ENCODE measurements at places on chromosomes 5 and 9.

- no peak for DNase-seq
These were observed 143.4 kb downstream of the PALM2AKAP2 start for GRCh38 chr9:109923471-109923760.

DNA sequence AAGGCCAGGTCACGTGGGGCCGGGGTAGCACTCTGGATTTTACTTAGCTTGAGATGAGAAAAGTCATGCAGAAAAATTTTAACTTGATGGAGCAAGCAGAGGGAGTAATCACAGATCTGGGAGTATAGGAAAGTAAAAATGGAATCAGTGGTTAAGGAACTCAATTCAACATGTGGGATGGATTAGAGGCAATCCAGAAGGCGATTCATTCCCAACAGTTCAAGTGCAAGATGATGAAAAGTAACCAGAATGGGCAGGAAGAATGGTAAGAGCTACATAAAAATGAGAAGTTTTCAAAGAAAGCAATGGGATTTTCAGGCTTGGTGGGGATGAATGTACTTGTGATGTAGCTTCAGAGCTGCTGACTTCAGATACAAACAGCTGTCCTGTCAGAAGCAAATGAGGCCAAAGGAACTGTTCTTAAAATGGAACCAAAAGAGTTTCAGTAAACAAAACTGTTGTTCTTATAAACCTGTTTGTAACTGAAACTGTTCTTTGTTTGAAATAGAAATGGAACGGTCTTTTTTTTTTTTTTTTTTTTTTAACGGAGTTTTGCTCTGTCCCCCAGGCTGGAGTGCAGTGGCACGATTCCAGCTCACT is 5.6 kb upstream of the SEC24A start:
- no peak for DNase-seq

GRCh38 chr5:57956636-57957035 is 474.0 kb upstream of the ACTBL2 start:
- no peak for DNase-seq

GRCh38 chr5:17378346-17378997 is 119.6 kb upstream of the TAF11L2 start:
- DNase-seq = no peak

- DNase-seq = no peak
These were observed 21.5 kb upstream of the RALGPS1 start for GRCh38 chr9:126893079-126893478.
